ENCODE measurements at places on chromosomes 3 and 15. TPM values are rescaled to one million over a fixed set of nuclear protein-coding genes. Genes with fewer than 3 reads are reported as not detected.

DNA sequence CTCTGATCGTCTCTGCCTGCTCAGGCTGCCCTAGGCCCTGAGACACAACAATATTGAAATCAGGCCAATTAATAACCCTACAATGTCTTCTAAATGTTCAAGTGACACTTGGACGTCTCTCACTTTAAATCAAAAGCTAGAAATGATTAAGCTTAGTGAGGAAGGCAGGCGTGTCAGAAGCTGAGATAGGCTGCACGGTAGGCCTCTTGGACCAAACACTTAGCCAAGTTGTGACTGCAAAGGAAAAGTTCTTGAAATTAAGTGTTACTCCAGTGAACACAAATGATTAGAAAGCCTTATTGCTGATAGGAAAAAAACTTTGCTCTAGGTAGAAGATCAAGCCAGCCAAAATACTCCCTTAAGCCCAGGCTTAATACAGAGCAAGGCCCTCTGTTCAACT lies 2.2 kb downstream of the HPS3 start:
- no peak for DNase-seq
- H3K27ac ChIP-seq, result no peak overlapping the region
- H3K4me1 ChIP-seq, result peaks cover 35% of the 10 kb centered on the region
- peak overlapping the region; percentile 89 for H3K4me3 ChIP-seq

The LRRC2 gene
- total RNA-seq, result not detected

- no peaks in the 10 kb centered on the region for H3K27me3 ChIP-seq
- H3K4me3 ChIP-seq, result no peak overlapping the region
- no peak for DNase-seq
- peaks cover 2% of the 10 kb centered on the region for H3K36me3 ChIP-seq
- no peaks in the 10 kb centered on the region for H3K4me1 ChIP-seq
- H3K27ac ChIP-seq, result no peak overlapping the region
These were observed 165.3 kb downstream of the ATG7 start for GRCh38 chr3:11437506-11437905.

GRCh38 chr15:84924077-84924731 lies 39.7 kb downstream of the SLC28A1 start:
- no peaks in the 10 kb centered on the region for H3K36me3 ChIP-seq
- H3K4me1 ChIP-seq, result peaks cover 5% of the 10 kb centered on the region
- H3K4me3 ChIP-seq, result no peak overlapping the region
- H3K27ac ChIP-seq, result no peak overlapping the region
- no peak for DNase-seq

GRCh38 chr15:52295421-52296001 lies at the start of gene MYO5C:
TSS of gene MYO5C (minus strand) at chr15:52295804. CDS start at chr15:52295636, 168 bp downstream.
- no peaks in the 10 kb centered on the region for H3K36me3 ChIP-seq
- no peak within 1 kb of the TSS for H3K27ac ChIP-seq
- peak within 1 kb of the TSS; percentile 43 for H3K4me3 ChIP-seq
- peaks cover 14% of the 10 kb centered on the region for H3K4me1 ChIP-seq

DNA sequence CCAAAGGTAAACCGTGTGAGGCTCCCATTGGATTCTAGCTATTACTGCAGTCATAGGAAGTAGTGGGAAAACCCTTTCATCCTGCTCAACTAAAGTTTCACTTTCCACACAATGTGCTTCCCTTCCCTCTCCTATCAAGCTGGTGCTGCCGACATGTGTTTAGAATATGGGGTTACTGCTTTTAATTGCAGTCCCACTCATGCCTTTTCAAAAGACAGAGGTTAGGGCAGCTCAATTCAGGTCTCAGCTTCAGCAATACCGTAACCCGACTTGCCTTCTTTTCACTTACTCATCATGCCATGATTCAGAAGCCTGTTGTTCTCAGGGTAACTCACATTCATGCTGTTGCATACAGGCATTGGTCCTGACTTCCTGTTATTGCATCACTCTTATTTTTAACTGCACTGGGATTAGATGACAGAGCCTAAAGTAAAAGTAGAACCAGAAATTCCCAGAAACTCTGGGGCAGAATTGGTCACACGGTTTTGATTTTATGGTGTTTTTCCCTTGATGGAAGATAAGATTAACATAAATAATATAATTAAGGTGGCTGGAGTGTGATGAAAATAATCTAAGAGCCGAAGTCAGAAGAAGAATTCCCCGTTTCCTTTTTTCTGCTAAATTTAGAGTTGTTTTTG lies 45.7 kb downstream of the C2CD4B start:
- peaks cover 30% of the 10 kb centered on the region for H3K4me1 ChIP-seq
- peak; percentile 72 for DNase-seq
- peak overlapping the region; percentile 81 for H3K27ac ChIP-seq
- peak overlapping the region; percentile 11 for H3K4me3 ChIP-seq

Data from activated CD4-positive, alpha-beta T cell treated with anti-CD3 and anti-CD28 coated beads, Interleukin-2, amount 10 ng/mL, durations not matched to agents 24 days and 14 days (primary cell).